H7 (cell line): ENCODE measurements at places on chromosomes 6 and 20. TPM values are rescaled to one million over a fixed set of nuclear protein-coding genes. Genes with fewer than 3 reads are reported as not detected.

The EFCAB8 gene
- total RNA-seq: 0.17 and 0.44 TPM in 2 replicates

The DYNLT2 gene
- 1.3 and 1.7 TPM in 2 replicates for total RNA-seq

The PDE10A gene
- total RNA-seq: 1.1 and 1.6 TPM in 2 replicates

The ARMH2 gene
- not detected in 2 replicates for total RNA-seq

The BCAS4 gene
- 17.6 and 19.3 TPM in 2 replicates for total RNA-seq

The ELOVL4 gene
- 4.8 and 5.1 TPM in 2 replicates for total RNA-seq

The USP49 gene
- 2.9 and 3.5 TPM in 2 replicates for total RNA-seq
